ENCODE measurements at places on chromosomes 5 and 9.
A peak's percentile ranks its signal among the peaks of the same experiment; 100 is the strongest.

- ATAC-seq: peak; percentile 36
Observed at GRCh38 chr9:133534346-133535291, at the start of gene ADAMTSL2. Gene ADAMTSL2, plus strand, starts transcription at chr9:133534704. Its CDS starts 2,009 bp downstream, at chr9:133536713.

- ATAC-seq: no peak
Observed at GRCh38 chr5:103444333-103445038, 118.1 kb downstream of the NUDT12 start.

DNA sequence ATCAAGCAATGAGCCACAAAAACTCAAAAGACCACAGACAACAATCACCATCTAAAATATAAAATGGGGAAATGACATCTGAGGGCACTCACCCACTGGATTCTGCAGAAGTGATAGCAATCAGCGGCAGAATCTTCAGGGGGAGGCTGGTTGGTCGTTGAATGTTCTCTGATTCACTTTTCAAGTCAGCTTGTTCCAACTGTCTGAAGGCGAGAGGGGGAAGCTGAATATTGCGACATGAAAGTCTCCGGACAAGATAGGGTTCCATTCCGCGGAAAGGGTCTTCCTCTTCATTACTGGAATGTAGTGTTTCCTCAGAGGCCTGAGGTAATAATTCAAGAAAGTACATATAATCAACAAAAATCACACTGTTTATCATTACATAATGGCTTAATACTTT lies 94.9 kb upstream of the PDE4D start:
- no peak for ATAC-seq

GRCh38 chr9:14769230-14769571 lies 46.7 kb upstream of the CER1 start:
- ATAC-seq: no peak

GRCh38 chr5:143156086-143156485 lies 247.4 kb downstream of the NR3C1 start:
- ATAC-seq: no peak

DNA sequence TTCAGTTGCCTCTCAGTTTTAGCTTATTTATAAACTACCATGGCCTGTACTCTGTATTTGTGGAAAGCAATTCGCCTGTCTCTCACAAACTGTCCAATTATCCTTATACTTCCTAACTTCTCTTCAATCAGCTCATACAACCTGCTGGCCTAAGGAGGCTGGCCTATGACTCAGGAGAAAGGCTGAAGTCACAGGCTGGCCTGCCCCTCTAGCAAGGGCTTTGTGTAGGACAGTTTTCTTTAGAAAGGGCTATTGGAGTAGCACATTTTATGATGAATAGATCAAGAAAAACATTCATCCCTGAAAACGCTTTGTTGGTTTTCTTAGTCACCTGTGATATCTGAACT lies 988.7 kb upstream of the ARRDC3 start:
- ATAC-seq: no peak

GRCh38 chr5:56264417-56265025 lies 31.4 kb upstream of the ANKRD55 start:
- no peak for ATAC-seq

GRCh38 chr5:139186752-139187326 lies 11.3 kb downstream of the SIL1 start:
- ATAC-seq: no peak

DNA sequence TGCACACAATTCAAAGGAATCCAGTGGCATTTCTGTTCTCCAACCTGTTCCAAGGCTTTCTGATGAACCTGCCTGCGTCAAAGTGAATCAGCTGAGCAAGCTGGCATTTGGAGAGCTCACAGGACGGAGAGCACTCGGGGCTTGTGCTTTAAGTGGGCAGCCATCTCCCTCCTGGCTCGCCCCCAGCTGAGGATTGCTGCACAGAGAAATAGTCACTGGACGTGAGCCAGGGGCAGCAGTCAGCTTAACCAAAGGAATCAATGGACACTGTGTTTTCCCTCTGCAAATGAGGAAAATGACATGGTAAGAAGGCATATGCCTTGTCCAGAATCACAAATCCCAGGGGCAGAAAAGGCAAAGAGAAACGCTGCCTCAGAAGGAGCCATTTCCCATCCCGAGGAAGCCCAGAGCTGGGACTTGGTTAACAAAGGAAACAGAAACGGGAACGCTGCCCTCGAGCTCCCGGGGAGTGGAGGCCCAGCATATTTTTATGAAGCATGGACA lies 299.4 kb downstream of the ZSWIM6 start:
- no peak for ATAC-seq

DNA sequence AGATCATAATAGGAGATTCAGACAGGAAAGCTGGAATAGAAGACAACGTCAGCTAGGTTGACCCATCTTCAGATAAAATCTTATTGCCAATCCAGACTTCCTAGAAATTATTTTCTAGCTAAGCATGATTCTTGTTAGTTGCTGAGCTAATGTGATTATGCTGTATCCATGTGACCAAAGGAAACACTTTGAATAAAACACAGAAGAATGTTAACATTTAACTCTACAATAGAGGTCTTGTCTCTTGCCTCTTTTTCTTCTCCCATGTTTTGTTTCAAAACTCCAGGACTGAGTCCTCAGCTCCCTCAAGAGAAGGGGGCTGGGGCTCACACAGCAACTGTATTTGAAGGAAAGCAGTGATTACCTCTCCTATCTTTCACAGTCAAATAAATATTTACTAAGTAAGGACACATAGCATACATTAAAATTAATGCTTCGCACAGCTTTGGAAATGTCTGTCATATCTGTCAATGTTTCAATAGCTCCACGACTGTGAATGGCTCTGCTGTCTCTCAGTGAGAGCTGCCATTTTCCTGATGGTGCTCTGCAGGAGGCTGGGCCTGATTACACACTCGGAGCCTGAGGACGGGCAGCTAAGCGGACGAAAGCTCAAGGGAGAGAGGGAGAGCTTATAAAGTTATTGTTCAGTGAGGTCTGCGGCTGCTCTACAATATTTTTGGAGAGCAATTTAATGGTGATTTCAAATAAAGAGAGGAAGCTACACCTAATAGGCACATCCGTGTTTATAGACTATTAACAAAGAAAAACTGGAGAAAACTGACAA lies 64.8 kb upstream of the ZNF462 start:
- no peak for ATAC-seq

GRCh38 chr9:130024597-130024994 lies 18.4 kb downstream of the FNBP1 start:
- ATAC-seq: no peak

DNA sequence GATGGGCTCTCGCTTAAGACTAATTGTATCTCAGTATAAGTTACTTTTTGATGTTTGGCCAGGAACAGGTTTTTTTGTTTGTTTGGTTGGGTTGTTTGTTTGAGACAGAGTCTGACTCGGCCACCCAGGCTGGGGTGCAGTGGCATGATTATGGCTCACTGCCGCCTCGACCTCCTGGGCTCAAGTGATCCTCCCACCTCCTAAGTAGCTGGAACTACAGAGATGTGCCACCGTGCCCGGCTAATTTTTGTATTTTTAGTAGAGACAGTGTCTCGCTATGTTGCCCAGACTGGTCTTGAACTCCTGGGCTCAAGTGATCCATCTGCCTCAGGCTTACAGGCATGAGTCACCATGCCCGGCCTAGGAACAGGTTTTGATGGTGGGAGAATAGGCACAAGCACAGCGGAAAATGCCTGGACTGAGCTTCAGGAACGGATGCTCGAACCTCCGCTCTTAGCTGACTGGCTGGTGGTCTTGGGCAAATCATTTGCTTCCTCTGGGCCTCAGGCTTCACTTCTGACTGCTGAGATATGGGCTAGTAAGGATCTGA lies 11.4 kb upstream of the SYNPO start:
- no peak for ATAC-seq

GRCh38 chr5:101390151-101390908 lies 487.2 kb upstream of the ST8SIA4 start:
- no peak for ATAC-seq

DNA sequence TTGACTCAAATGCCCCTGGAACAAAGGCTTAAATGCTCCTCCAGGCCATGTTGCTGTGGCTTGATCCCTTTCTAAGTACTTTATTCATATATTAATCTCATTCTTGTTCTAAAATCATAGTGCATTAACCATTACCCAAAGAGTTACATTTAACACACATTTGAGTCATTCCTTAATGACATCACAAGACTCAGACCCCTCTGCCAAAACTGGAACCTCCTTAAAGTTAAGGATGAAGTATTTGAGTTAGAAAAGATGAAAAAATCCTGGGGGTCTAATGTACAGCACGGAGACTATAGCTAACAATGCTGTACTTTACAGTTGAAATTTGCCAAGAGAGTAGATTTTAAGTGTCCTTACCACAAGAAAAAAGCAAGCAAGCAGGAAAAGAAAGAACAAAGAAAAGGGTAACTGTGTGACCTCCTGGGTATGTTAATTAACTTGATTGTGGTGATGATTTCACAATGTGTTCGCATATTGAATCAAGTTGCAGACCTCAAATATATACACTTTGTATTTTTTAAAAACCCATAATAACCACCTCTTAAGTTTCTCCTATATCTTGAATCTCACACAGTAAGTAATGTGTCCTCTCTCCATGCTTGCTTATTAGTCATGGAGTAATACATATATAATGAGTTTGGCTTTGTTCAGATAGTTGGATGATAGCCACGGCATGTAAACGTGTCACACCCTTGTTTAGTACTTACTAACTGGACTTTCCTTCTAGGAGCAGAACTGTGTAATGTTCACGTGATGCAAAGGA lies 376.9 kb downstream of the SEMA5A start:
- no peak for ATAC-seq

DNA sequence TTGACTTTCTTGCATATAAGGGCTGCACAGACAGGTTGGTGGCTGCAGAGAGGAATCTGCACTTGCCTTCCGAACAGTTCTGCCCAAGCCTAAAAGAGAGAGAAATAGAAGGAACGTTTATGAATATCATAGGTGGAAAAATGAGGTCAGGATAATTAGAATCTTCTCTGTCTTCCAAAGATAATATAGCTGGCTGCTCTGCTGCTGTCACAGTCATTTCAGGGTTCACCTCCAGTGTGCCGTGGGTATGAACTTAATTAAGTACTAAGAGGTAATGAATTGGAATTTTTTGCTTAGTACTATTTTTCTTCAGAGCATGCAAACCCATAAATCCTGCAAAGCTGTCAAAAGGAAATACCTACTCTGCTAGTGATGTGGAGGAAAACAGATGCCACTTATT lies 82.2 kb downstream of the PRDM6 start:
- ATAC-seq: no peak

DNA sequence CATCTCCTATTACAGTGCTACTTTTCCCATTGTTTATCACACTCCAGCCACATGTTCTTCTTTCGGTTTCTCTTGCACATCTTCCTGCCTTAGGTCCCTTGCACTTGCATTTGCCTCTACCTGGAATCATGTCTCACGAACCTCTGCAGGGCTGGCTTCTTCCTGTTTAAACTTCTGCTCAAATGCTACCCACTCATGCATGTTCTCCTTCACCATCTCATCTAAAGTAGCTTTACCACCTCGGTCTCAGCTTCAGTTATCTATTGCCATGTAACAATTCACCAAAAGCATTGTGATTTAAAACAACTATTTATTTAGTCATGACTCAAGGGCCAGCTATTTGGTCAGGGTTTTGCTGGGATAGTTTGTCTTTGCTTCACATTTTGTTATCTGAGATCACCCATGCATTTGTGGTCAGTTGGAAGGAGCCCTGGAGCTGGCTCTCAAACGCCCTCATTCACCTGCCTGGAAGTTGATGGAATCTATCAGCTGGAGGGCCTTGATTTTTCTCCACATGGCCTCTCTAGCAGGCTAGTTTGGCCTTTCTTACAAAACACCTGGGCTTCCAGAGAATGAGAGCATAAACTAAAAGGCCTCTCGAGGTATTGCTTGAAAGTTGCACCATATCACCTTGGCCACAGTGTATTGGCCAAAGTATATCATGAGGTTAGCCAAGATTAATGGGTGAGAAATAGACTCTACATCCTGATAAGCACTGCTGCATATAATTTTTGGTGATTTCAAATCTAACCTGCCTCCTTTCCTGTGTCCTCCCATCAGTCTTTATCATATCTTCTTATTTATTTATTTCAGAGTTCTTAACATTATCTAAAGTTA lies 21.4 kb downstream of the SPINK1 start:
- no peak for ATAC-seq

GRCh38 chr5:24188216-24188925 lies 456.4 kb downstream of the CDH10 start:
- ATAC-seq: no peak

GRCh38 chr5:491119-491855 lies 33.0 kb downstream of the SLC9A3 start:
- ATAC-seq: no peak

- ATAC-seq: no peak
Observed at GRCh38 chr5:181024245-181025064, 15.6 kb upstream of the BTNL9 start.

- ATAC-seq: no peak
Observed at GRCh38 chr5:73291873-73292272, 118.9 kb downstream of the TMEM174 start.

- peak; percentile 48 for ATAC-seq
Observed at GRCh38 chr5:96967400-96967799, 31.5 kb downstream of the LNPEP start.

Data from activated CD4-positive, CD25-positive, alpha-beta regulatory T cell treated with anti-CD3 and anti-CD28 coated beads, Interleukin-2, amount 50 U/mL, for 24 hours (primary cell).